ENCODE measurements at places on chromosomes 1 and 21. TPM values are rescaled to one million over a fixed set of nuclear protein-coding genes. Genes with fewer than 3 reads are reported as not detected.

Gene OR2T11
- total RNA-seq, result not detected

Gene CBS
- total RNA-seq, result 0.81 TPM

Gene OR2T35
- total RNA-seq, result not detected

Gene LDLRAD1
- not detected for total RNA-seq

Gene ACTL8
- total RNA-seq, result not detected

Gene EPHX1
- total RNA-seq, result 2.1 TPM

Gene FCN3
- not detected for total RNA-seq

Gene NBPF20
- 3.8 TPM for total RNA-seq

- H3K4me3 ChIP-seq, result peak overlapping the region; percentile 61
- no peaks in the 10 kb centered on the region for H3K27me3 ChIP-seq
- peaks cover 13% of the 10 kb centered on the region for H3K4me1 ChIP-seq
- no peak for DNase-seq
- peaks cover 15% of the 10 kb centered on the region for H3K36me3 ChIP-seq
Measured at GRCh38 chr1:40478276-40478675, 1.2 kb downstream of the ZFP69 start.

DNA sequence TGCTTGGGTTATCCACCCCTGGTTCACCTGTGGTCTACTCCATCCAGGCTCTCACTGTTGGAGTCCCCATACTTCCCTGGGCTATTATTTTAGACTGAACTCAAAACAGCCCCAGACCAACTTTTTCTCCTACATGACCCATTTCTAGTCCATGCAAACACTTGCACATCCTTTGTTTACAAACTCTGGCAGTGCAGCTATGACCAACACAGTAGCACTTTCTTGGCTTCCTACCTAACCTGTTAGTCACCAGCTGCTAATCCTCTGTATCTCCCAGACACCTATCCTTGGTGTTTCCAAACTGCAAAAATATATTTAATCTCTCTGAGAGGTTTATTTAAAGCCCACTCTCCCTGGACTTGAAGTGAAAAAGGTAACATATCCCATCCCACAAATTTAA lies 90.8 kb downstream of the DDAH1 start:
- no peak overlapping the region for H3K27ac ChIP-seq
- H3K4me1 ChIP-seq, result no peaks in the 10 kb centered on the region
- peaks cover 5% of the 10 kb centered on the region for H3K27me3 ChIP-seq
- no peak for DNase-seq

DNA sequence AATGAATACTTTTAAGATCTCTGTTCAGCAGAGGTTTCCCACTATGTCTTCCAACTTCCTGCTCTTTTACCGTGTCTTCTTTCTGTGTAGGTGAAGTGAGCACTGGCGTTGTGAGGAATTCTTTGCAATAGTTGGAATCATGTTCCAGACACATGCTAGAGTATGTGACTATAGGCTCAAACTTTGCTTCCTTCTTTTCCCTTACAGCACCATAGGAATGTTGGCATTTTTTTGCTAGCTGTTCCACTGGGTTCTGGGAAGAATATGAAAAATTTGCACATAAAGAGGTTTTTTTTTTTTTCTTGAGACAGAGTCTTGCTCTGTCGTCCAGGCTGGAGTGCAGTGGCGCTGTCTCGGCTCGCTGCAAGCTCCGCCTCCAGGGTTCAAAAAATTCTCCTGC lies 15.7 kb upstream of the HUNK start:
- H3K27ac ChIP-seq, result no peak overlapping the region
- H3K36me3 ChIP-seq, result no peaks in the 10 kb centered on the region
- DNase-seq, result no peak
- H3K27me3 ChIP-seq, result no peaks in the 10 kb centered on the region
- no peak overlapping the region for H3K4me3 ChIP-seq

DNA sequence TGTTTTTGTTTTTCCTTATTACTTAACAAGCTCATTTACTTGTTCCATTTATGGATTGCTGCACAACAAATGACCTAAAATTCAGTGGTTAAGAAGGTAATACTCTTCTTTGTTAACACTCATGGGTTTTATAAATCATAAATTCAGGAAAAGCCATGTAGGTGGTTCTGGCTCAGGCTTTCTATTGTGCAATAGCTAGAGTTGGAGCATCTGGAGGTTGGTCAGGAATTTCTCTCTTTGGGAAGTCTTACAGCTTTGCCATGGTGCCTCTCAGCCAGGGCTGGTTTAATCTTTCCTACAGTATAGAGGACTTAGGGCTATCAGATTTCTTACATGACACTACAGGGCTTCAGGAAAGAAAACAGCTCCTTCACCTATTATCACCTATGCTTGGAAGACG lies 1677.1 kb downstream of the KCNT2 start:
- no peaks in the 10 kb centered on the region for H3K36me3 ChIP-seq
- H3K27ac ChIP-seq, result no peak overlapping the region
- H3K27me3 ChIP-seq, result no peaks in the 10 kb centered on the region
- no peak for DNase-seq
- H3K4me3 ChIP-seq, result no peak overlapping the region

- H3K4me3 ChIP-seq, result no peak overlapping the region
- DNase-seq, result no peak
- H3K36me3 ChIP-seq, result no peaks in the 10 kb centered on the region
- H3K4me1 ChIP-seq, result no peaks in the 10 kb centered on the region
- no peak overlapping the region for H3K27ac ChIP-seq
Measured at GRCh38 chr1:172971241-172971640, 79.5 kb downstream of the TNFSF18 start.

DNA sequence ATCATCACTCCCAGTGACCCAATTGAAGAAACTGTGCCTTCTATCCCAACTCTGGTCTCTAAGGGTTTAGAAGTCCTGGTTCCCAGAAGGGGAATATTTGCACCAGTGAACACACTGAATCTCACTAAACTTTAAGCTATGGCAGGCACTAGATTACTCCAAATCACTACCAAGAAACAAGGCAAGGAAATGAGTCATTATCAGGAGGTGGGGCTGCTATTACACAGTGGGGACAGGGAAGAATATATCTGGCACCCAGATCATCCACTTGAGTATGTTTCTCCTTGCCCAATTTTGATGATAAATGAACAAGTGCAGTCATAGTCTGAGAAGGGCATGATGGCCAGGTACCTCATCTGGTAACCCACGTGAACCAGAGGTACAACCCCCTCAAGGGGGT lies 7.0 kb downstream of the MRPL9 start:
- no peaks in the 10 kb centered on the region for H3K4me1 ChIP-seq
- H3K27me3 ChIP-seq, result no peaks in the 10 kb centered on the region
- DNase-seq, result no peak
- peaks cover 21% of the 10 kb centered on the region for H3K36me3 ChIP-seq
- no peak overlapping the region for H3K4me3 ChIP-seq
- H3K27ac ChIP-seq, result no peak overlapping the region

GRCh38 chr1:155187456-155187891 lies 13.8 kb downstream of the TRIM46 start:
- DNase-seq, result no peak
- H3K36me3 ChIP-seq, result no peaks in the 10 kb centered on the region
- H3K4me1 ChIP-seq, result peaks cover 6% of the 10 kb centered on the region

GRCh38 chr1:219991919-219992318 lies 54.4 kb downstream of the EPRS1 start:
- H3K4me1 ChIP-seq, result no peaks in the 10 kb centered on the region
- H3K4me3 ChIP-seq, result no peak overlapping the region
- no peak for DNase-seq
- H3K27me3 ChIP-seq, result no peaks in the 10 kb centered on the region

DNA sequence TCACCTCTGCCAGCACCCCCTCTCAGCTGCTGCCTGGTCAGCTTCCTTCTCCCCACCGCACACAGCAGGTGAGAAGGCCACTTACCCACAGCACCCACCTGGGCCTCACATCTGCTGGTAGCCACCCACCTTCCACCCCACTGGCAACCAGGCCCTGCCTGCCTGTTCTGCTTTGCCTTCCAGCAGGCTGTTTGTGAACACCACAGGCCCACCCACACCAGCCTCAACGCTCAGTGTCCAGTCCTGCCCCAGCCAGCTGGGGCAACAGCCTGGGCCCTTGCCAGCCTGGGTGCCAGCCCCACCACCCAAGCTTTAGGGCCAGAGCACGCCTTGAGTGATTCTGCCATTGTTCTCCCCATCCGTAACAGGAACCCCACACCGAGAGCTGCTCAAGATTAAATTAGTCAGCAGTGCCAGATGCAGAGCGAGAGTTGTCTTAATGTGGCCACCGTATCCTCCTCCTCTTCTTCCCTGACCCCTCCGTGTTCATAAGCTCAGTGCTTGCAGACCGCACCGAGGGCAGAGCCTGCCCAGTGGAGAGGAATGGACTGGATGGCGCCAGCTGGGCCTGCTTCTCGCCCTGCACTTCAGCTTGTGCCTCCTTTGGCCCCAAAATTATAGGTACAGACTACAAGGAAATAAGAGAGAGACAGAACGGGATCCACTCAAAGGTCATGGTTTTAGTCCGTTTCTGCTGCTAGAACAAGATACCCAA lies 120.3 kb upstream of the COL6A1 start:
- no peak for DNase-seq
- no peak overlapping the region for H3K4me3 ChIP-seq
- no peak overlapping the region for H3K27ac ChIP-seq
- no peaks in the 10 kb centered on the region for H3K4me1 ChIP-seq
- H3K27me3 ChIP-seq, result no peaks in the 10 kb centered on the region

GRCh38 chr1:53574621-53575020 lies 115.4 kb downstream of the DMRTB1 start:
- no peak for DNase-seq
- no peaks in the 10 kb centered on the region for H3K36me3 ChIP-seq
- no peak overlapping the region for H3K4me3 ChIP-seq
- no peak overlapping the region for H3K27ac ChIP-seq
- H3K27me3 ChIP-seq, result no peaks in the 10 kb centered on the region

DNA sequence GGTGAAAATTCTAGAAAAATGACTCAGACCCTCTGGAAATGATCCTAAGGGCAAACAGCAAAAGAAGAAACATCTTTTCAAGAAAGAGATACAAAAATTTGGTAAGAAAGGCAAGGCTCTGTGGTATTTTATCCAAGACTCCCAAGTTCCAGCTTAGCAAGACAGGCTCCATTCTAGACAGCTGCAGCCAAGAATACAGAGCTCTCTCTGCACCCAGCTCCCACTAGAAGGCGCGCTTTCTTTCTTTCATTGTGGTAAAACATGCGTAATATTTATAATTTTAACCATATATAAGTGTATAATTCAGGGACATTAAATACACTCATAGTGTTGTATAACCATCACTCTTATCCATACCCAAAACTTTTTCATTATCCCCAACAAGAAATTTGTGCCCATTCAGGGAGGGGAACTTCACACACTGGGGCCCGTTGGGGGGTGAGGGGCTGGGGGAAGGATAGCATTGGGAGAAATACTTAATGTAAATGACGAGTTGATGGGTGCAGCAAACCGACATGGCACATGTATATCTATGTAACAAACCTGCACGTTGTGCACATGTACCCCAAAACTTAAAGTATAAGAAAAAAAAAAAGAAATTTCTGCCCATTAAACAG lies 2.2 kb upstream of the HFM1 start:
- no peak overlapping the region for H3K27ac ChIP-seq
- H3K36me3 ChIP-seq, result no peaks in the 10 kb centered on the region
- H3K4me1 ChIP-seq, result peaks cover 5% of the 10 kb centered on the region
- DNase-seq, result no peak

DNA sequence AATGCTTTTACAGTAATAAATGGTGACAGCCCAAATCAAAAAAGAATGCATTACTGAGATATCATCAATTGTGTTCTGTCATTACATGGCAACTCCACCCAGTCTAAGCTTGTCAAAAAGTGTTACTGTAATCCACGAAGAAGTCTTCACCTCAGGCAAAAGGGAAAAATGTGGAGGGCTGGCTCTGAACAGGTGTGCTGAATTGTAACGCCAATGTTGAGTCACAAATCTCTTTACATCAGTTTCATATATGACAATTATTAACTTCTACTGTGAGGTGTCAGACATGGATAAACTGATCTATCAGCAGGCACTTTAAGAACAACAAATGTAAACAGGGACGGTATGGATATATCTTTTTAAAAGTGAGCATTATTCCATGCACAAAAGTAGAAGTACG lies 98.5 kb upstream of the DMRTA2 start:
- no peaks in the 10 kb centered on the region for H3K4me1 ChIP-seq
- H3K4me3 ChIP-seq, result no peak overlapping the region
- H3K36me3 ChIP-seq, result no peaks in the 10 kb centered on the region
- DNase-seq, result no peak
- H3K27ac ChIP-seq, result no peak overlapping the region

DNA sequence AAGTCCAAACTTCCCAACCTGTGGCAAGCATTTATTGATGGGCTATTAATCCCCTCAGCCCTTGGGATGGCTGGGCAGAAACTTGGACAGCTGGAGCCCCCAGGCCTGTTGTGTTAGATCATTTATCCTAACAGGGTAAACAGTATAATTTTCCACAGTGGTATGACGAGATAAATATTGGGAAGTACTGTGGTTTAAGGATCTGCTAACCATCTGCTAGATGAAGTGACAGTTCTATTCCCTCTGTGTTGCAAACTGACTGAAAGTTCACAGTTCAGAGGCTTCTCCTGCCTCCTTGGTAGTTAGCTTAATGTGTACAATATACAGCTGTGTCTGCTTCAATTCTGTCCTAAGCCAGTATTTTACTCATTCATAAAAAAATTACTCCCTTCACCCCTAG lies 127.5 kb upstream of the CHODL start:
- H3K4me3 ChIP-seq, result no peak overlapping the region
- no peaks in the 10 kb centered on the region for H3K4me1 ChIP-seq
- H3K36me3 ChIP-seq, result no peaks in the 10 kb centered on the region
- no peaks in the 10 kb centered on the region for H3K27me3 ChIP-seq
- no peak for DNase-seq

- no peaks in the 10 kb centered on the region for H3K27me3 ChIP-seq
- H3K27ac ChIP-seq, result no peak overlapping the region
Measured at GRCh38 chr1:165905853-165906252, 78.4 kb downstream of the UCK2 start.

DNA sequence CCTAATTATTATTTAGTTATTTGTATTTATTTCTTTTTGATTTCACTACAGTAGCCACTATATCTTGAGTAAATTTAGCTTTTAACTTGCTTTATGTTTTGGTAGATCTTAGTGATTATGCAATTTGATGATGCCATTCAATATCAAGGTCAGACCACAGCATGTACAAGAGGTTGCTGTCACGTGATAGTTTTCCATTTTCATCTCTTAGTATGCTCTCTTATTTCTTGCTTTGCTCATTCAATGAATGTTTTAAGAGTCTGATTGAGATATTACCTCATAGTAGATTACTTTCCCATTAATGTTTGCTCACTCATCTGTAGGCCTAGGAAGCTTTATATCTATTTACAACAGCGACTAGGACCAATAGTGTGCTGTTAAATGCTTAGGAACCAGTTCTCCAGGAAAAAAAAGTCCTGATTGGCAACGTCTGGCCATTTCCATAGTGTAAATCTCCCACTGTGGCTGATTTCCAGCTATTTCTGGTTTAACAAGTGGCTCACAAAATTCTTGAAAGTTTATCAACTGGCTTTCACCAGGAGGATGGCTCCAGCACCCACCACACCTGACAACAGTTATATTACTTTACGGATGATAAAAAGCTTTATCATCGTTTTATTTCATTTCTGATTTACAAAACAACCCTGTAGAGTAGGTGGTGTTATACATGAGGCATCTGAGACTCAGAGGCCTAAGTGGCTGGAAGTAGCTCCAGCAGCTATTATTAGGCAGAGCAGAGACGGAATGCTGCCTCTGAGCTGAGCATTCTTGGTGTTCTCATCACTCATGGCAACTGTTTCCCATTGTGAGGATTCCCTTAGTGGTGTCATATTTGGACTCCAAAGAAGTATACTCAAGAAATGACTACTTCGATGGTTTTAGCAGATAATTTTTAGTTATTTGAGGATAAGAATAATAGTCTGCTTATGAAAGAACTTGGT lies 235.2 kb downstream of the DISC1 start:
- H3K36me3 ChIP-seq, result no peaks in the 10 kb centered on the region
- H3K4me1 ChIP-seq, result peaks cover 6% of the 10 kb centered on the region
- no peak overlapping the region for H3K4me3 ChIP-seq
- no peak overlapping the region for H3K27ac ChIP-seq
